ENCODE measurements at places on chromosomes 7 and 10.

DNA sequence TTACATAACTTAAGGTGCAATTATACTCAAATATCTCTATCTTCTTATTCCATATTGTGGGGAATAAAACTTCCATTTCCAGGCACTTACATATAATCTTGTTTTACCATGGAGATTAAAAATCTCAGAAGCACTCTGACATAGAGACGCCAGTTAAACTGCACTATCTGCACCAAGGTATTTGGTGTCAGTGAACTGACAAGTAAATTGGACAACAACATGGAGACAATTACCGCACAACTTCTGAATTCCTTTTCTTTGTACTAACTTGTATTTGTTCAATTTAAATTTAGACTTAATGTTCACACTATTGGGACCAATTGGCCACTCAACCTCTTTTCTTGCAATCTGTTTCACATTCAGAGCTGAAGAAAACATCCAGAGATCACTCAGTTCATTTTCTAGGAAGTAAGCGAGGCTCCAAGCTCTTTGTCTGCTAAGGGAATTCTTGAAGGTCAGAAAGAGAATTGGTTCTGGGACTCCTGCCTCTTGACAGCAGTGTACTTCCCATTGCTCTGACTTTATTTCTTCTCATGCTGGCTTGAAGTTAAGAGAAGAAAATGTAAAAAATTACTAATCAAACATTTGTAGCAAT lies 184.7 kb downstream of the CHCHD3 start:
- DNase-seq: no peak

DNA sequence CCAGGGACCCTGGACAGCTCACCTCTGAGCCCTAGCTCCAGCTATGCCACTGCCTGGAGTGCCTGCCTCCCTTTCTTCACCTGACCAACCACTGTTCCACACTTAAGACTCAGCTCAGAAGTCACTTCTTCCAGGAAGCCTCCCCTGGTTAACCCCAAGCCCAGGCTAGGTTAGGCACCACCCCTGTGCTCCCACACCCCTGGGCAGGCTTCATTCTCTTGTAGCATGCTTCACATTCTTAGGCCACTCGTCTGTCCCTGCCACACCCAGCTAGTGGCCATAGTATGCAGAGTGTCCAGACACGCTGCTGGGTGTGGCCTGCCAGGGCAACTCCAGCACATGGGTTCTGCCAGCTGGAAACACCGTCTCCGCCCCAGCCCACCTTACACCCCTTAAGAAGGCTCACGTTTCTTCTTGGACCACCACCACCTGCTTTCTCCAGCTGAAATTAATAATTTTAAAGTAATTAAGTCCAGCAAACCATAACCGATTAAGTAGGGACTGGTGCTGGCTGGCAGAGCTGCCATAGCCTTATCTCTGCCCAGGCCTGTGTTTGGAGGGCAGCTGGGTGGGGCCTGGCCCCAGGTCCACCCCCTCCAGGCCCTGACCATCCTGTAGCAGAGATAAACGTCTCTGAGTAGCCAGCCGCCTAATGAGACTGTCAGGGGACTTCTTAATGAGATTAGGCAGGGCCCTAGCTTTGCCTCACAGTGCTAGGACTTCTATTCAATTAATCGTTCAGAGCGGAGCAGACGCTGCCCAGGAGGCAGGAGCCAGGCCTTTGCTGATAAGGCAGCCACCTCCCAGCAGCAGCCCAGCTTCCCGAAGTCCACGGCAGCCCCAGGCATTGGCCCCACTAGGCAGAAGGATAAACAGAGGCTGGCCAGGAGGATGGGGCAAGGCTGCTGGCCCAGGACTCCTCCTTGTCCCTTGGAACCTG lies 20.5 kb downstream of the GRID1 start:
- DNase-seq: no peak

DNA sequence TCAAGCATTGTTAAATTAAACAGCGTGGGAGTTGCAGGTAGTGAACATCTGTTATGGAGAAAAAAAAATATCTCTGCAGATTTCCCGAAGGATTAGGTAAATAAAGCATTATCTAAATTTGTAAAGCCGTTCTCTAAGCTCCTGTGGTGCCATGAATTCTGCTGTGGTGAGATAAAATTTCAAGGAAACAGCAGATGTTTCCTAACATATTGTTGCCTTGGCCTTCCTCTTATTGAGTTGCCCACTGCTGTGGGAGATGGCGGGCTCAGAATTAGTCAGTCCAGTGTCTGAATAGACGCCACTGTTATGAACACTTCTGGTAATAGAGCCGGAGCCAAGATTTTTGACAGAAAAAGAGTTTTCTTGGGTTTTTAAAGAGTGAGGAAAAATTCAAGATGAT lies 82.6 kb upstream of the ELMO1 start:
- DNase-seq: no peak

DNA sequence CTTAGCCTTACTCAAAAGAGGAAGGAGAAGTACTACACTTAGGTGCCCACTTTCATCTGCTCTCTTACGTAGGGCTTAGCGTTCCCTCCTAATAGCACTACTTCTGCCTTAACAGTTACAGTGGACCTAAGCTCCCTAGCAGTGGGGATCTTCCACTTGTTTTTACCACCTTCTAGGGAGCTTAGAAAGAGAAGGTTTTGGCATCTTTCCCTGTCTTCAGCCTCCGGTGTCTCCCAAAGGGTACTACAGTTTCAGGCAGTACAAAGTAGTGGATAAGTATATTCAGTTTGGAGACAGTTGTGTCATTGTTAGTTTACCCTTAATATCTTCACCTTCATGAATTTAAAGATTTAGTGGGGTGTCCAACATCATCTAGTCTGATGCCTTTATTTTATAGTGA lies 14.6 kb downstream of the CHRM2 start:
- no peak for DNase-seq

GRCh38 chr7:114822131-114822530 lies 99.8 kb upstream of the MDFIC start:
- no peak for DNase-seq

DNA sequence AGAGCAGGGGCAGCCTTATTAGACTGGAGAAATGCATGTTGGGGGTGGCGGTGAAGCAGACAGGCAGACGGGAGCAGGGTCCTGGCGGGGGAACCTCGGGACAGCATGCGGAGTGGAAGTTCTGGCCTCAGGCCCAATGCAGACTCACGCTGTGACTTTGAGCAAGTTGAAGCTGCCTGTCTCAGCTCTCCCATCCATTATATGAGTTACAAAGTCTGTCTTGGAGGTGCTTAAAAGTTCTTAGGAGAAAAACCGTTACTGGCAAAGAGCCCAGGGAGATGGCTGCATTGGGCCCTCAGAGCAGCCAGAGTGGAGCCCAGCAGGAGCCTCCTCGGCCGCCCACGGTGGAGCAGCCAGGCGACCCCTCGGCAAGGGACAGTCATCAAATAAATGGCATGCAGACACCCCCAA lies 509.5 kb downstream of the PLXNA4 start:
- no peak for DNase-seq

- no peak for DNase-seq
Measured at GRCh38 chr7:20786779-20787659, at the start of gene SP8. Gene SP8, minus strand, starts transcription at chr7:20786886. Its CDS starts 88 bp downstream, at chr7:20786798.

DNA sequence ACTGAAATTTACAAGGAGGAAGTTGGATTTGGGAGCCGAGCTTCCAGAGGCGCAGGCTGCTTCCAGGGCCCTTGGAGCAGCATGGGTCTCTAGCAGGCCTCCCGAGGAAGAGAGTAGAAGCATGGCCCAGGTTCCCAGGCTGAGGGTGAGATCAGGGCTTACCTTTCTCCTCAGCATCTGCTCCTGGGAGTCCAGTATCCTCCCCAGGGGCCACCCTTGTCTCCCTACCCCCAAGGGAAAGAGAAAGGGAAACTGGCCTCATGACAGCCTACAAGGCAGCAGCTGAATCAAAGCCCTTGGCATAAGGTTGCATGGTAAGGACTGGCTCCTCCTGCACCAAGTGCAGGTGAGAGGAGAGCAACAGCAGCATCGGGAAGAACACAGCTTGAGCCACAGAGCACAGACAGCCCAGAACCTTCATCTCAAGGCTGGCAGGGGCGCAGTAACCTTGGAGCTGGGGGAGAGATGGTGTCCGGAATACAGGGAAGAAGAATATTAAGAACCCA lies 114.5 kb downstream of the MARCHF5 start:
- no peak for DNase-seq

GRCh38 chr10:121302541-121303180 lies 295.6 kb downstream of the FGFR2 start:
- no peak for DNase-seq

- no peak for DNase-seq
Measured at GRCh38 chr10:114471906-114472876, 67.9 kb upstream of the AFAP1L2 start.

DNA sequence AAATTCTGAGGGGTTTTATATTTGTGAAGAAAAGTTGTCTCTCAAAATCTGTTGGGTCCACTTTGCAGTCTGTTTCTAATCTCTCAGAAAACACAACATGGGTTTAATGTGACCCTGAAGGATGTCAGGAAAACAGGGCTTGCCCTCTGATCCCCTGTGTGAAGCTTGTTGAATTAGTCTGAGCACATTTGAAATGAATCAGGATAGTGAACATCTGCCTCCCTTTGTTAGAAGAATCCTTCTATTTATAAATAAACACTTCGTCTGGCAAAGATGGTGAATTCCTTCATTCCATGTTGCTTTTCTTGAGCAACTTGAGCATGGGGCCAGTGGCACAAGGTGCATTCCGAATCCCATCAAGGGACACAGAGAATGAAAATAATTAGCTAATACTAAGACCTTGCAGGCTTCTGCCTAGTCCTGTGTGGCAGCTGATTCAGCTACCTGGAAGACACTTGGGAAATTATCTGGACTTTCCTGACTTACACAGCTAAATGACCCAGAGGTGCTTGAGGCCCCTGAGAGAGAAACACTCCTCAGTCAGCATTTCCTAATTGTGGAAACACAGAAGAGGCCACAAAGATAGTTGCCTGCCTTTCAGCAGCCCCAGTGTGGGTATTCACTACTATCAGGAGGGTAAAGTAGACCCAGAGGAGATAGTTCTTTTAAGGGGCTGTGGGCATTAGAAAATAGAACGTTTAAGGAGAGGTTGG lies 305.5 kb downstream of the C7orf25 start:
- DNase-seq: no peak

DNA sequence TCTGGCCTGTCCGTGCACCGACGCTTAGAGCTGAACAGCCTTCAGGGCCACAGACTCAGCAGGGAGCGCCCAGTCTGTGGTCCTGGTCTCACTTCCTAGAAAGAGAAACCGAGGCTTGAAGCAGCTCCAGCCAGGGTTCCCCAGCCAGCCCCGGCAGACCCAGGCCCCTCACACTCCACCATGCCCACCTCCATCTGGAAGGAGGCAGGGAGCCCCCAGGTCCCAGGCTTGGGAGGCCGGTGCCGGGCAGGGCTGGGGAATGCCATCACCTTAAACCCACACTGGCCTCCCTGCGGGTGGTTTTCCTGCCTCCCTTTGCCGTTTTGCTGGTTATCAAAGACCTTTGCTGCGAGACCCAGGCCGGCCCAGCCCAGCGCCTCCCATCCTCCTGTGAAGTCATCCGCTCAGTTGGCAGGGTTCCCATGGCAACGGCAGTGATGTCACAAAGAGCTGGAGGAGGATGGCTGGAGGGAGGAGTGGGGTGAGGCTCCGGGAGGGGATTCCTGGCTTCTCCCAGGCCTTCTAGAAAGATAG lies 24.0 kb downstream of the ELFN1 start:
- DNase-seq: no peak

GRCh38 chr10:117723343-117723742 lies 180.8 kb downstream of the EMX2 start:
- no peak for DNase-seq

- no peak for DNase-seq
Measured at GRCh38 chr10:31424473-31424872, 105.5 kb downstream of the ZEB1 start.

GRCh38 chr7:2169923-2170575 lies 62.7 kb downstream of the MAD1L1 start:
- no peak for DNase-seq

DNA sequence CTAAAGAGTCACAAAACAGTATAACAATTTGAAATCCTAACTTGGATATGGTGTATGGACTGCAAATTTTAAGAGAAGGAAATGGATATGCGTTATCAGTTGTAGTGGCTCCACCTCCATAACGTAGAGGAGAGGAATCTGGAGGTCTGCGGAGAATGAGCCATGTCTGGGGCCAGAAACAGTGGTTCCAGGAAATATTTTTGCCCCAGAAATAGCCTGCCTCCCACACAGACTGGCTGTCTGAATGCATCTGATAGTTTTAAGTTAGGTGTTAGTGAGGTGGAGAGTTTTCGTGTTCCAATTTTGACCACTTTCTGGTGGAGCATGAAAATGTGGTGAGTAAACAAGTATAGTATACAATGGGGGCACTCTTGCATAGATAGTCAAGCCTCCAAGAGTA lies 1.6 kb downstream of the PHTF2 start:
- no peak for DNase-seq

DNA sequence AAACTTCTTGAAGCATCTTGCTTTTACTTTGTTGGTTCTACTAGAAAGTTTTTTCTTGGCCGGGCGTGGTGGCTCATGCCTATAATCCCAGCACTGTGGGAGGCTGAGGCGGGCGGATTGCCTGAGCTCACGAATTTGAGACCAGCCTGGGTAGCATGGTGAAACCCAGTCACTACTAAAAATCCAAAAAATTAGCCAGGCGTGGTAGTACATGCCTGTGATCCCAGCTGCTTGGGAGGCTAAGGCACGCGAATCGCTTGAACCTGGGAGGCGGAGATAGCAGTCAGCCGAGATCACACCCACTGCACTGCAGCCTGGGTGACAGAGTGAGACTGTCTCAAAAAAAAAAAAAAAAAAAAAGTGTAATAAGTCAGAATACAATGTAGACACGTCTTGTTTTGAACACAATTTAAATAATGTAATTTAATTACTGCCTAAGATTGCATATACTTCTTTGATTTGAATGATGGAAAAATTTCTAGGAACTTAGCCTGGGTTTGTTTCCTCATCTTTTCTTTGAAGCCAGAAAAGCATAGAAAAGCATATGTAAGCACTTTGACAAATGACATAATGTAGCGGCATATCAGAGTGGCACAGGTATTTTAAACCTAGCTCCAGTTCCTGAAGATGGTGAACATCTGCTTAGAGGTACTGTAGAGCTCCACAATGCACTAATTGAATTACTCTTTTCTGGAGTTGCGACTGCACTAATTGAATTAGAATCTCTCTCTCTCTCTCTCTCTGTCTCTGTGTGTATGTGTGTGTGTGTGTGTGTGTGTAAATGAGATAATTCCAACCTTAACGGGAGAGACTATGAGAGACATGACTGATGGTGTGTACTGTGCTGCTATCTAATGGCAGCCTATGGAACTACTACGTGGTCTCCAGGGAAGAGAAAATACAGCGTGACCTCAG lies 87.8 kb downstream of the BTRC start:
- DNase-seq: peak; percentile 22

GRCh38 chr10:6445671-6446316 lies 134.3 kb downstream of the PRKCQ start:
- DNase-seq: peak; percentile 76

Data from CD4-positive, alpha-beta T cell treated with Interleukin-6 for 4 hours (primary cell).